ENCODE measurements at places on chromosomes 5 and 9.

- DNase-seq = no peak
These were observed 487.4 kb upstream of the RIOK2 start for GRCh38 chr5:97670447-97670846.

DNA sequence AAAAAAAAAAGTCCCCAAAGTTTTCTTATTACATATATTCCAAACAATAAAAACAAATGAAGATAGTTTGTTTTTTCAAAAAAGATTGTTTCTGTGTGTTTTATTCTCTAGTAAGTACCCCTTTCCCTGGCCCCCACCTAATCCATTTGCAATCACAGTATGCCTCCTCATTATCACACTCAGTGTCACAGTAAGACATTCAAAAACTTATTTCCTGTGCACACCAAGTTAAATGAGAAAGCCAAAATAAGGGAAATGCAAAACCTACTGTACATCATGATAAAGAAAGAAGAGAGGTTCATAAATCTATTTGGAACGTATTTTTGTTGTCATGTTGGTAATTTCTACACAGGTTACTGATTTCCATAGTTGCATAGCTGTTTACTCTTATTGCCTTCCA lies 62.3 kb downstream of the ST8SIA4 start:
- no peak for DNase-seq

DNA sequence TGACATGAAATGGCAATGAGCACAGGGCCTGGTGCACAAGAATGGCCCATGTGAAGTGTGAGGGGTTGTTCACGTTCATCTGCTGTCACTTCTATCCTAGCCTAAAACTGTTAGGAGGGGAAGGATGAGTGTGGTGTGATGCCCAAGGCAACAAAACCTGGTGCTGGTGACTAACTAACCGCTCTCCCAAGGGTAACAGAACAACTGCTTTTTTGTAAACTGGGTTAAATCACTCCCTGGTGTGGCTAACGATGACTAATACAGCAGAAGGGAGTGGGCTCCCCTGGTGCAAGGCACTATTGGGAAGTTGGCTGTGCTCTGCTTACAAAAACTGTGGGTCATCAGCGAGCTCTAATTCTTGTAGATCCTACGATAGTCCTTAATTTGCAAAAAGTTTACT lies 103.2 kb upstream of the VCAN start:
- DNase-seq = peak; percentile 54

- DNase-seq = no peak
These were observed 398.4 kb downstream of the MED10 start for GRCh38 chr5:5979761-5980537.

DNA sequence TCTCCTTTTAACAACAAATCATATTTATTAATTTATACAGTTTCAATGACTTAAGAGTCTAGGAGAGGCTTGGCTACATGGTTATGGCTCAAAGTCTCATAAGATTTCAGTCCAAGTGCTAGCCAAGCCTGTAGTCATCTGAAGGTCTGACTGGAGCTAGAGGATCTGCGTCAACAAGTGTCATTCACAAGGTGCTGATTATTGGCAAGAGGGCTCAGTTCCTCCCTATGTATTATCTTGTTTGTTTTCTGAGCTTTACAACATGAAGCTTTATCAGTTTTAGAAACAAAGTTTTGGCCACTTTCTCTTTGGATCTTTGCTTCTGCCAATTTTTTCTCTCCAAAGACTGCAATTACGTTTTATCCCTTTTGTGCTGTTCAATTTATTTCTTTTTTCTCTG lies 94.7 kb downstream of the RICTOR start:
- DNase-seq = no peak

DNA sequence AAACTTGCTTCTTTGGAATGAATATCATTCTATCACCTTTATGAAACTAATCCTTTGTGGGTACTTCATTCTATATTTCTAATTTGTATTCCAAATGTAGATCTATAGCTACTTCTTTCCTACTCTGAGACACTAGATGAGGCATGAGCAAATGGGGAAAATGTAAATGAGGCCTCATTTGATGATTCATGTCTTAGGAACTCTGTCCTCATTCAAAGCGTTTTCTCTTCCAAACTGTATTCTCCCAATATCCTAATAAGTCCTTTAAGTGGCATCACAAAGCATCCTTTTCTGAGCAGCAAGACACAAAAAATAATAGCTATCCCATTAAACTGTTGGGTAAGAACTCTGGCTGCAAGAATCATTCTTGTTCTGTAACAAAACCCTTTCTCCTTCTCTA lies 56.1 kb downstream of the TTLL11 start:
- DNase-seq = no peak

DNA sequence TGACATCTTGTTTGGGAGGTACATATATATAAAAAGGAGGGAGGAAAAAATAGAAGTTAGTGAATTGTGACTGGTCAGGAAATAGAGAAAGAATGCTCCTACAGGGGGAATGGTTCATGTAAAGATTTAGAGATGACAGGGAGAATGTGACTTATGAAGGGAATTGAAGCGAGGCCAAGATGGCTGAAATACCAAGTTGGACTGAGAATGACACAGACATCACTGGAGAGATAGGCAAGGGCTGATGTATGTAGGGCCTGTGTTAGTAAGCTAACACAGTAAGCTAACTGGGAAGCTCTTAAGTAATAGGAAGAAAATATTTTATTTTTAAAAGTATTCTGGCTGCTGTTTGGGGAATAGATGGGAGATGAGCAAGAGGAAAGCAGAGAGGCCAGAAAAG lies 286.3 kb downstream of the NNT start:
- DNase-seq = no peak

GRCh38 chr5:79984363-79984762 lies 6.7 kb downstream of the MTX3 start:
- no peak for DNase-seq

GRCh38 chr9:121956808-121957207 lies 136.3 kb downstream of the TTLL11 start:
- no peak for DNase-seq

DNA sequence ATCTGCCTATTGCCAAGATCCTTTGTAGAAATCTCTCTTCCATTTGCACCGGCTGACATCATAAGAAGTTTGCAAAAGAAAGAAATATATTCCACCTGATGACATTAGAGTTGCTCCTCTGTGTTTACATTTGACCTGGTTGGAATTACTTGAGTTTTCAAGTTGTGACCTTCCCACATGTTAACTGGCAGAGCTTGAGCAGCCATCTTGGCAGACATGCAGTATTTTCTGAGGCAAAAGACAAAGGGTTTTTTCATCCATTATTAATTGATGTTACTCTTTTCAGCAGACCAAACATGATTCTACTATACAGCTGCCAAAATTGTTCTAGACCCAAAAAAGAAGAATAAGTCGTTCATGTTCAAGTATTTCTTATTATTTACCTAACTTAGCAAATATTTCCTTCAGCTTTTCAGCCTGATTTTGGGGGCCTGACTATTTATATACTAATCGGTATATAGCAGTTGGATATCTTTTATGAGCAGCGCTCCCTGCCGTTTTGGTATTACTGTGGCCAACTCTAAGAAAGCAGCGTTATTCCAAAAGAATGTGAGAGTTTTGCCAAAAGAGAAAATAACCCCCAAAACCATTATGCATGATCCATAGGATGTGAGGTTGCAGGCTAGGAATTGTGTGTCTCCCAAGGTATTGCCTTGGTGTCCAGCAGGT lies 212.9 kb downstream of the PBX3 start:
- no peak for DNase-seq

DNA sequence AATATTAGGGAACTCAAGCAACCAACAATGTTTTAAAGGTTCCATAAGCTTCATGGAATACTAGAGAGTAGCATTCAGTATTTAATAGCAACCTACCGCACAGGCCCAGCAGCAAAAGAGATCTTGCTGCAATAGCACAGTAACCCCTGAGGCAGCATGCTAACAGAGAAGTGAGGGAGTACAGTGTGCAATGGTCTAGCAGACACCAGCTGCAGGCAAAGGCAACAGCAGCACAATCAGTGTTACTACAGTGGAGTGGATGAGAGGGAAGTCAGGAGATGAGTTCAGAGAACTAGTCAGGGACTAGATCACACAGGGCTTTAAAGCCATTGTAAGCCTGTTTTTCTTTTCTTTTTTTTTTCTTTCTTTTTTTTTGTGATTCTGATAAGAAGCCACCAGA lies 2.8 kb downstream of the TICAM2 start:
- DNase-seq = peak; percentile 32

DNA sequence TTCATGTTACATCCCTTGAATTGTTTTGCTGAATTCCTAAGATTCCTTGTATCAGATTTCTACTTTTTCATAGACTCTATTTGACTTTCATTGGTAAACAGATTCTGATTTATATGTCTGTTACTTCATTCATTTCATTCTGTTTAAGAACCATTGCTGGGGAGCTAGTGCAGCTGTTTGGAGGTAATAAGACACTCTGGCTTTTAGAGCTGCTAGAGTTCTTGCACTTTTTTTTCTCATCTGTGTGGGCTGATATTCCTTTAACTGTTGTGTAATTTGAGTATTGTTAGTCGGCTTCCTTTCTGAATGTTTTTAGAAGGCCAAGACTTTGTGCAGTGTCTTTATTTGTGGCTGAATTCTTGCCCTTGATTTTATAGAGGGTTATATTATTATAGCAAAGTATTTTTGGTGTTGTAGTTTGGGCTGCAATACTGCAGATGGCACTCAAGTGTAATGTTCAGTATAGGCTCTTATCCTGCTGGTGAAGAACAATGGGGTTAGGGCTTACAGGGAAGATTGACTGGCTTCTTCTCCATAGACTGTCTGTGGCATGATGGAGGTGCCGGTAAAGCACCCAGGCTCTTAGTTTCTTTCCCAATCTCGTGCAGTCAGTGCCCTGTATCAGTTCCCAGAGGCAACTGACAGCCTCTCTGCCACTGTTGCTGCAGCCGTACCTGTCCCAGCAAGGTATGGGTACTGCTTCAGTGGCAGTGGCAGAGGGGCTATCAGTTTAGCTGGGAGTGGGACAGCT lies 162.2 kb downstream of the OXCT1 start:
- no peak for DNase-seq

DNA sequence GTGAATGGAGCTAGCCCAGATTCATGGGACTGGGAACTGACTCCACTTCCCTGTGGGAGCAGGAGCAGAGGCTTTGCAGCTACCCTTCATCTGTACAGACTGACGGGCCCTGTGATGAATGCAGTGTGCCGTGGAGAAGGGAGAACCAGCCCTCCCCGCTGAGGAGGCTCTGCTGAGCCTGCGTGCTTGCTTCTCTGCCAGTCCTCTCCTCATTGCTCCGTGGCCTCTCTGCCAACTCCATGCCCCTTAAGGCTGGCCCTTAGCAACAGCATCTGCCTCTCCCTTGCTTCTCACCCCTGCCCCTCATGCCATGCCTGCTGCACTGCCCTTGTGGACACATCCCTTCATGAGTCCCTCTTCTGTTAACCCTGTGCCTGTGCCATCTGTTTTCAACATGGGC lies 53.6 kb downstream of the GADD45G start:
- DNase-seq = no peak

DNA sequence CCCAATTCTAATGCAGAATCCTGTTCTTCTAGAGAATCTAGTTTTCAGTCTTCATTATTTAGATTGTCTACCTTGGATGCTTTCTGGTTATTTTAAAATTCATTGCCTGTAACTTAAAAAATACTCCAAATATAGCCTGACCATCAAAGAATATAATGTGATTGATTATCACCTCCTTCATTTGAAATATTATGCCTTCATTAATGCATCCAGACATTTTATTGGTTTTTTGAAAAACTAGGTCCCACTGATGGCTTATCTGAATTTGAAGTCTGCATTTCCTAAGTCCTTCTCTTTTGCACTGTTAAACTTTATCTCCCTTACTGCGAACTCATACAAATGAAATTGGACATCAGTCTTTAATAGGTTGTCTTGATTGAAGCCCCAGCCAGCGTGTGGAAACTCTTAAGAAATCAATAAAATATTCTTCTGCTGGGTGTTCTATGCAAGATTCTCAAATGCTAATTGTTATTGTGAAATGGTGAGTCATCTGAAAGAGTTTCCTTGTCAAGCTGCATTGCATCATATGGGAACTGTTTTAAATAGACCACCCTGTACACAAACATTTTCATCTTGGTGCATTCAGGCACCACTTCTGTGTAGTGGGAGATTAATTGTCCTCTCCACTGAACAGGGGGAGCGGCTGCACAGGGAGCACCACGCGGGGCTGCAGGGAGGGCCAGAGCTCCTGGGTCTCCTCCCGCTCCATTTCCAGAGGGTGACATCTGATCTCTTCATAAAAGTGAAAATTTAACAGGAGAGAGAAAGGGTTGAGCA lies 92.3 kb upstream of the FANCC start:
- DNase-seq = no peak

DNA sequence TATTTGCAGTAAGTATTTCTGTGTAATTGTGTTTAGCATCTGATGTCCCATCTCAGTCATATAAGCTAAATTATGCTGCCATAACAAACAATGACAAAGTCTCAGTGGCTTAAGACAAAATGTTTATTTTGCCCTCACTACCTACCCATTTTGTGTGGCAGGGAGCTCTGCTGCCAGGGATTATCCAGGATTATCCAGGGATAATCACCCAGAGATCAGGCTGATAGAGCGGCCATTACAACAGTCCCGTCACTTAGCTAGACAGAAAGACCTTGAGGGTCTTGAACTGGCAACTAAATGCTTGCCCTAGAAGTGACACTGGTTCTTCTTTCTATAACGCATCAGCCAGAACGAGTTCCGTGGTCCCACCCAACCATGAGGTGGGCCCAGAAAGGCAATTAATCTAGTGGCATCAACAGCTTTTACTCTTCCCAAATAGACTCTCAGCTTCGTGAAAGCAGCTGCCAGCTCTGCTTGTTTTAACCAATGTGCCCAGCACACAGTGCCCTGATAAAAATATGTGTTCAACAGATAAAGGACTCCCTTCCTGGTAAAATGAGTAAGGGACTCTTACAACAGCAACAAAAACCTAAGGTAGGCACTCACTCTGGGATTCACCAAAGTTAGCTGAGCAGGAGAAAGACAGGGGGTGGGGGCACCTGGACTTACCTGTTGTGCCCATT lies 22.8 kb downstream of the CCDC69 start:
- no peak for DNase-seq

DNA sequence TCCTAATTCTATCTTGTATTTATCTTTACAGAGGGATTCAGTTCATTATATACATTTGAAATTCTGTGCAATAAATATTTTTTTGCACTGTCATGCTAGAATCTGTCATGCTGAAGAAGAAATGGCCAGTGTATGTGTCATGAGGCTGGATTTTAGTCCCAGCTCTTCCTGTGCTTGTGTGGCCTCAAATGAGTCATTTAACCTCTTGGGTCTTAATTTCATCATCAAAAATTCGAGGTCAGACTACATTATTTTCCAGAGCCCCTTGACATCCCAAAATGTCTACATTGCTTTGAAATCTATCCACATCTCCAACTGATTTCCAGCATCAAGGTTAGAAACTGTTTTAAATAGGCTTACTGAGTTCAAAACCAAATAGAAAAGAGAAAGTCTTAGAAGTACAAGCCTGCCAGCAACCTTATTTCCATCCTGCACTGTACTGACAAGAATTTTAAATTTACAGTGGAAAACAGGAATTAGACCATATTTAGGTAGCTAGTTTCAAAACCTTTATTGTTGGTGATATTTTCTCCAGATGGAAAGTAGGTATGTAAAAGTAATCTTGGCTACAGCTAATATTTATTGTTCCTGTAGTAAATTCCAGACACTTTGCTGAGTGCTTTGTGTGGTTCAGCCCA lies 96.7 kb upstream of the MAMDC2 start:
- peak; percentile 61 for DNase-seq
